ENCODE measurements at places on chromosomes 5 and 9.

GRCh38 chr5:77438071-77438470, 54.0 kb downstream of the WDR41 start:
- no peak for DNase-seq

GRCh38 chr5:160169326-160169725, 50.1 kb upstream of the PWWP2A start:
- no peak for DNase-seq

GRCh38 chr5:133109655-133110483, 58.1 kb downstream of the HSPA4 start:
- DNase-seq = no peak

- peak; percentile 50 for DNase-seq
These were observed 56.0 kb downstream of the NIPAL4 start for GRCh38 chr5:157516006-157516405.

- no peak for DNase-seq
These were observed 526.4 kb downstream of the CTNND2 start for GRCh38 chr5:11377896-11378295.

DNA sequence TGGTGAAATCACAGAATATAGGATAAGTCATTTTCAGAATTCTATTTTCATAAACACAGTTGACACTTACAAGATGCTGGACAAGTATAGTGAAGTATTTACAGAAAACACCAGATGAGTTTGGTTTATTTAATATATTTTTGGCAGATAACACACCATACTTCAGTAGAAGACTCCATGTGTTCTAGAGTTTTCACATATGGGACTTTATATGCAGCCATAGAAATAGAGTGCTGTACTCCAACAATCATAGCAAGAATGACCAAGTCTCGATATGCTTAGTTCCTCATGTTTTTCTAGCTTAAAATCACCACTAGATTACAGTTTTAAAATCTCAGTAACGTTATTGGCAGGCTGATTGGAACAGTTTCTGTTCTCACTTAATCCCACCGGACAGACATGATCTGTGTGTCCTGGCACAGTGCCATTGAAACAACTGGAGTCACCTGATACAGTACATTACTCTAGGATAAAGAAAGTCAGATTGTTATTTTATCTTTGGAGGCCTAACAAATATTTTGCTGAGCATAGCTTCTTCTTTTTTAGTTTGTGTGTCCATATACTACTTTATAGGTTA, 45.8 kb upstream of the ERBIN start:
- no peak for DNase-seq

- no peak for DNase-seq
These were observed 327.8 kb downstream of the FBXL7 start for GRCh38 chr5:15827741-15828140.

GRCh38 chr5:138032028-138032571, 779 bp downstream of the FAM13B start:
- DNase-seq = no peak

DNA sequence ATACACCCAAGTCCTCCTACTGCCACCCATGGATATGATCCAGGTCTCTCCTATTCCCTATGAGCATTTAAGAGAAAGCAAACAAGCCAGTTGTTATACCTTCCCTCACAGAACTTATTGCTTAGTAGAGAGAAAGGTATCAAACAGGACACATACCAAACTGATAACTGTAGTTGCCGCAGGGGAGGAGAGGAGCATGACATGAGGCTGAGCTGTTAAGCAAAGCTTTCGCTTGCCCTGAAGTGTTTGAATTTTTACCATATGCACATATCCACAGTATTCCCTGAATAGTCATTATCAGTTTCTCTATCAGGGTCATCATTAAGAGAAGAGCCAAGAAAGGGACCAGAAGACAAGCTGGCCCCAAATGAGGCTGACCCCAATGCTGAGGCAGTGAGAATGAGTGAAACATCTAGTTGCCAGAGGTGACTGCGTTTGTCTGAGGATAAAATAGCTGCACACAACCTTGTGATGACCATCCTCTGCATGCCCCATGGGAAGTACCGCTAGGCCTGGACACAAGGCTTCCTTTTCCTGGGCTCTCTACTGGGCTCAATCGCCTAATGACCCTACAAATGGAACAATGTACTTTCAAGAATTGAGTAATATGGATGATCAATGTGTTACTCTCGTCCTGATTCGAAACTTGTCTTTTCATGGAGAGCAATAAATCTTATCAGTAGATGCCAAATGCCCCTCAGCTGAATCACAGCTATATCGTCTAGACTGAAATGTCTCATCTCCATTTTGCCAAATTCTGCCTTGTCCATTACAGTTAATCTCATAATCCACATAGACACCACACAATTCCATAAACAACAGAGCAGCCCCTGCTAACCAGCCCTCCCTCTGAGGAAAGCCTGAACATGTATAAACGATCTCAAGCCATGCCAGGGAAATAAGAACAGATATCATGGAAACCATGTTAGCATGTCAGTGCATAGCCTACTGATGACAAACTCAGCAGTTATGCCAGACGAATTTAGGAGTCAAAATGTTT, 4.3 kb upstream of the IFNK start:
- no peak for DNase-seq

DNA sequence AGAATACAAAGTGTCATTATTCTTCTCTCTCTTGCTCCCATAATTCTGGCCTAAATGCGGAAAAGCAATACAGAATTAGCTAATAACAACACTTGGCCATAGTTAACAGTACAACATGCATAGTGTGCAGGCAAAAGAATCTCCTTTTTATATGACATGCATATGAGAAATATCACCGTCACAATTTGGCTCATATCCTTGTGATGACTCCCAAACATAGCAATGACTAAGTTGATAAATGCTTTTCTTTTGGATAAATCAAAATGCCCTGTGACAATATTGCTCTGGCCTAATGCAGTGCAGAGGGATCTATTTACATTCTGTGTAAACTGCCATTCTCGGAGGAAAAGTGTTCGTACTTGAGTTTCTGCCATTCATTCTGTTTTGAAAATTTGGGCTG, 121.9 kb upstream of the GHR start:
- DNase-seq = no peak

- DNase-seq = no peak
These were observed 2.4 kb downstream of the ELL2 start for GRCh38 chr5:95959051-95959887.

GRCh38 chr5:129664336-129664937, 83.5 kb upstream of the MINAR2 start:
- DNase-seq = peak; percentile 25

DNA sequence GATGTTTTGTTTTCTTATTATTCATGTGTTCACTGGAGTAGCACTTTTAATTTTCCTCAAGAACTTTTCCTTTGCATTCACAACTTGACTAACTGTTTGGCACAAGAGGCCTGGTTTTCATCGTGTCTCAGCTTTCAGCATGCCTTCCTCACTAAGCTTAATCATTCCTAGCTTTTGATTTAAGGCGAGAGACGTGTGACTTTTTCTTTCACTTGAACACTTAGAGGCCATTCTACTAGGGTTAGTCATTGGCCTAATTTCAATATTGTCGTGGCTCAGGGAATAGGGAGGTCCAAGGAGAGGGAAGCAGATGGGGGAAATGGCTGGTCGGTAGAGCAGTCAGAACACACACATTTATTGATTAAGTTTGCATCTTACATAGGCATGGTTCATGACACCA, 94.0 kb downstream of the ZNF462 start:
- DNase-seq = no peak

DNA sequence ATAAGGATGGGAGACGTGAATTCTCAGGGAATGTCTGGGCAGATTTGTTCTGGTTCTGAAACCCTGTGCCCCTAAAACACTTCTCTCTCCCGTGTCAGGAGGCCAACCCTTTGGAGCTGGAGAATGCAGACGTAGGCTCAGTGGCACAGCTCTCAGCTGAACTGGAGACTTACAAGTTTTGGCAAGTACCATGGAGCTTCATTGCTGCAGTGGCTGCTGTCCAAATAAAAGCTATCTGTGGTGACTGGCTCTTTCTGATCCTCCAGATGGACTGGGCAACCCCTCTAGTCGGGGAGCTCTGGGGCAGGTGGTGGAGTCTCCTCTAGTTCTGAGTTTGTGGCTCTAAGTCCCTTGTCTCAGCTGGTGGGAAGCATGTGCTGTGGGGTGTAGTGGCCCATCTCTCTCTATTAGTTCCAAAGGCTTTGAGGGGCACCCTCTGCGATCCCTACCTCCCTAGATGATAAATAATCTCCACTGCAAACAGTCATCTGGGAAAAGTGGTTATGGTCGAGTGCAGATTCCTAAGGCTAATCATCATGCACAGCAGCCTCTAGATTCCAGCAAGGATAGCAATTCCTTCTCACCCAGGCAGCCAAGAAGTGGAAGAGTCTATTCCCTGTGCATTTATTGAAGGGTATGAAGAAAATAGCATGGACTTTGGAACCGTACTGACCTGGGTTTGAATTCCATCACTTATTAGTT, 204.2 kb upstream of the KLF4 start:
- no peak for DNase-seq

DNA sequence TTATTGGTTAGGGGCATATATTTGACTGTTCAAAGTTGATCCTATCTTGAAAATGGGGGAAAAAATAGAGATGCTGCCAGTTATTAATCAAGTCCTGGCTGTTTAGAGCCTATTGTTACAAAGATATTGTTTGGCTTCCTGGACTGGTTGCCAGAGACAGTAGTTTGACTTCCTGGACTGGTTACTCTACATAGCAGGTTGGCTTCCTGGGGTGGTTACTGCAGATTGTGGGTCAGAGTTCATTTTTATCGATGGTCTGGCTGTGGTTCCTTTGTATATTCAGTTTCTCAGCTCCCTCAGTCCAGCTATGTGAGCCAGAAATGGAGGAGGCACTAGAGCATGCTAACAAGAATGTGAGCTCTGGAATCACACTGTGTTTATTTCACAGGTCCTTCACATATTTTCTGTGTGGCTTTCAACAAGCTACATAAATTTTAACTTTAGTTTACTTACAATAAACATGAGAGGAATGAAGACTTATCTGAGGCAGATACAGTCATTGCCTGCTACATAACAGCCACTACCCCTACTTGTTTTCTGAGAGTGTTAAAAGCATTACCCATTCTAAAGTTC, 137.6 kb downstream of the TRPM3 start:
- DNase-seq = no peak

DNA sequence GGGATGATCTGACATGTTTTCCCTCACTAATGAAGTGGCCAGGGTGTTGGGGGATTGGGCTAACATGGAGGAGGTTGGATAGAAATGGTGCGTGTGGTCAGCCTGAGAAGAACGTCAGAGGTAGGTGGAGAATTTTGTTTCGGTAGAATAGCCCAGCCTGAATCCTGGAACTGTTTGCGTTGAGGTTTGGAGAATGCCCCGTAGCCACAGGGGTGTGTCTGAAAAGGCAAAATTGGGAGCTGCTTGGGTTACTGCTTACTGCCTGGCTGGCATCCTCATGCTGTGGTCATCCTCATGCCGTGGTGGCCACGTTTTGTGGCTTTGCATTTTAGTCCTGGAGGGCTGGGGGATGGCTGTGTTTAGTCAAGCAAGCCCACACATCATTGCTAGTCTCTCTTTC, 236.9 kb downstream of the GOLPH3 start:
- DNase-seq = no peak

DNA sequence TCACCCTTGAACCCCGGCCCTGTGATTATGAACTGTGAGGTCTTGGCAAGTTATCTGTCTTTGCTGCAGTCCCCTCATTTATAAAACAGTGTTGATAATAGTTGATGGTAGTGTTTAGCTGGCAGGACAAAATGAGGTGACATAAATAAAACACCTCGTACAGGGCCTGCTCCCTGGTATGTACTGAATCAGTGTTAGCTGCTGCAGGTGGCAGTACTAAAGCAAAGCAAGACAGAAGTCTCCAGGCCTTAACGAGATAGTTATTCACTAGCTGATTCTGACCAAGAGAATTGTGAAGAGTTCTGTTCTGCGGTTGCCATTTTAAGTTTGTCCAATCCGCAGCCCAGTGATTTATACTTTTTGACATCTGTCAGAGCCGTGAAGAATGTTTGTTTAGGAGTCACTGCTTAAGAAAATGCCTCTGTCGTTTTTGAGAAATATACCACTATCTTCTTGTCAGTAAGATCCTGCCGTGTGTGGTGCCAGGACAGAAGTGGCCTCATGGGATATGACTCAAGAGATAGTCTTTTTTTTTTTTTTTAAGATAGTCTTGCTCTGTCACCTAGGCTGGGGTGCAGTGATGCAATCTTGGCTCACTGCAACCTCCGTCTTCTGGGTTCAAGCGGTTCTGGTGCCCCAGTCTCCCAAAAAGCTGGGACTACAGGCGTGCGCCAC, 75.9 kb downstream of the KDM4C start:
- no peak for DNase-seq

DNA sequence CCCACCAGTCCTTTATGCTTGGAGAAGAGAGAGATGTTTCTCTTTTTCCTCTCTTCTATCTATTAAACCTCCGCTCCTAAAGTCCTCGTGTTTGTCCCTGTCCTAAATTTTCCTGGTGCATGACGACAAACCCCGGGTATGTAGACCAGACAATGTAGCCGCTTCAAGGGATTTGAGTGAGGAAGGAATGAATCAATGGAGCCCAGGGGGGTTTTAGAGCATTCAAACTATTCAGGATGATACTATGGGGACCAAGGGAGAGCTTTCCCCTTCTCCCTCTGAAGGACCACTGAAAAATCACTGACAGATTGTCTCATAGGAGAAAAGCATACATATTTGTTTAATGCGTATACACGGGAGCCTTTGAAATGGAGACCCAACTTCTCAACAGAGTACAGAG, 18.4 kb downstream of the CEL start:
- DNase-seq = no peak

DNA sequence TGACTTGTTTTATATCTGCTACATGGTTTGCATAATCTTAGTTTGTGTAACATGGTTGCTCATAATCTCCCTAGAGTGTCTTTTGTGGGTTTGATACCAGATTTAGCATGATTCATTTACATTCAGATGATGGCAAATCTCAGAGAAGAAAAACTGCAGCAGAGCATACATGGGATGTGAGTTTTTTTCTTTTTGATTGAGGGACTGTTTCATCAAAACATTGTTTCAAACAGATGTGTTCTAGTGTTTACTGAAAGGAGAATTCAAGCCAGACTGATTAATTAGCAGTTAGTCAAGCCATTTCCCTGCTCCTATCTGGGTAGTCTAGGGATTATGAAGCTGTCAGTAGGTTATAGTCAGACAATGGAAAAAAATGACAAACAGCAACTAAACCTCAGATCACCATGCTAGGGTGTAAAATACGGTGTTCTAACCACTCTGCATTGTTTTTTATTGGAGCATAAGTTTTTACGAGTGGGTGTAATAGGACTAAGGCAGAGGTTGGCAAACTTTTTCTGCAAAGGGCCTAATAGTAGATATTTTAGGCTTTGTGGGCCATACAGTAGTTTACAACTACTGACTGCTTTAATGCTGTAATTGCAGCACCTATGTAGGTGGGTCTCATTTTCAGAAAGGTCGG, 10.5 kb upstream of the GDNF start:
- DNase-seq = no peak

- DNase-seq = no peak
These were observed 45.6 kb upstream of the INSYN2B start for GRCh38 chr5:170025853-170026252.

GRCh38 chr9:119986205-119986604, 593.8 kb downstream of the CDK5RAP2 start:
- DNase-seq = no peak

DNA sequence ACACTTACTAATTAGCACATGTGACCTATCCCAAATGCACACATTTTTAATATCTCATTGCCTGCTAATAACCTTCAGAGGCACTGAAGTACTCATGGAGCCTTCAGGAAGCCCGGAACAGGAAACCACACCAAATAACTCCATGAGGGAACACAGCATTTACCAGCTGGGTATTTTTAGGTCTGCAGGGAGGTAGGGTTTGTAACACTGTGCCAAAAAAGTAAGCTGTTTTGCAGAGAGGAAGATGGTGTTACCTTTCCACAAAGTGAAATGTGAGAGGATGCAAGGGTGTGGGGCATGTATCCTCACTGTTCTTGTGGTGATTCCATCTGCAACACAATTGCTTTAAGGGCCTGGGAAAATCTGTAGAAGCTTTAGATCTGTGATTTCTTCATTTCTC, 64.4 kb downstream of the NUDT12 start:
- DNase-seq = no peak

All from stimulated activated CD4-positive, alpha-beta T cell treated with anti-CD3 and anti-CD28 coated beads, Interleukin-15, amount 100 ng/mL, for 48 hours (primary cell).